ENCODE measurements at places on chromosomes 5 and 9.

DNA sequence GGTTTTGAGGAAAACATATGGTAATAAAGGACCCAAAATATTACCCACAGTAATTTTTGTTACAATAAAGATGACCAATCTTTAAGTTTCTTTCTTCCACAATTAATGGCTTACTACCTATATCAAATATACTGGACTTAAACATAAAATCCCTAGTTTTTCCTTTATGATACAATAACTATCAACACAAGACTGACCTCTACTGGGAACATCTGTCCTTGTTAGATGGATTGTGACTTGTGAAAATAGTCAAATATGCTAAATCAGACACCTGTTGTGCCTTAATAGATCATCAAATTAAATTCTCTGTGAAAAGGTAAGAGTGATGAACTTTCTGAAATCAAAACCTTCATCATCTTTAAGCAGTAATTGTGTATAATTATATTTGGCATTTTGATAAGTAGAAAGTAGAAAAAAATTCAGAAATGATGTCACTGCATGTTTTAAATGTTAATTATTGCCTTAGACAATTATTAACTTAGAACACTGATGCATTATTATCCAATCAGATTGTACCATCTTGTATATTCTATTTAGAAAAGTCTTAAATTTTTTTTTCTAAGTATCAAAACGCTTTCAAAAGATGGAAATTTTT lies 113.6 kb downstream of the DEPDC1B start:
- no peak for DNase-seq

DNA sequence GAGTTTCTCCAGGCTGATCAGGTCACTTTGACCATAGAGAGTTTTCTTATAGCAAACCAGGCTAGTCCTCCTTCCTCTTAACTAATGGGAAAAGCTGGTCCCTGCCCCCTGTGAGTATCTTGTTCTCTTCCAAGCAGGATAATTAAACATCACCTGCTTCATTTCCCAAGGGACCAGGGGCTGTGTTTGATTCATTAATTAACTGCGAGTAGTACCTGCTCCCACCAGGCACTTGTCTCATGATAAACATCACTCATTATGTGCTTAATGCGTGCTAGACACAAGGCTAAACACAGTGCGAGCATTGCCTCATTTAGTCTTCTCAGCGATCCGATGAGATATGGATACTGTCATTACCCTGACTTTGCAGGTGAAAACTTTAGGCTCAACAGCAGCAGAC lies 1.7 kb upstream of the FAM163B start:
- no peak for DNase-seq

GRCh38 chr5:171688696-171689495 lies 96.7 kb upstream of the SMIM23 start:
- DNase-seq: no peak

DNA sequence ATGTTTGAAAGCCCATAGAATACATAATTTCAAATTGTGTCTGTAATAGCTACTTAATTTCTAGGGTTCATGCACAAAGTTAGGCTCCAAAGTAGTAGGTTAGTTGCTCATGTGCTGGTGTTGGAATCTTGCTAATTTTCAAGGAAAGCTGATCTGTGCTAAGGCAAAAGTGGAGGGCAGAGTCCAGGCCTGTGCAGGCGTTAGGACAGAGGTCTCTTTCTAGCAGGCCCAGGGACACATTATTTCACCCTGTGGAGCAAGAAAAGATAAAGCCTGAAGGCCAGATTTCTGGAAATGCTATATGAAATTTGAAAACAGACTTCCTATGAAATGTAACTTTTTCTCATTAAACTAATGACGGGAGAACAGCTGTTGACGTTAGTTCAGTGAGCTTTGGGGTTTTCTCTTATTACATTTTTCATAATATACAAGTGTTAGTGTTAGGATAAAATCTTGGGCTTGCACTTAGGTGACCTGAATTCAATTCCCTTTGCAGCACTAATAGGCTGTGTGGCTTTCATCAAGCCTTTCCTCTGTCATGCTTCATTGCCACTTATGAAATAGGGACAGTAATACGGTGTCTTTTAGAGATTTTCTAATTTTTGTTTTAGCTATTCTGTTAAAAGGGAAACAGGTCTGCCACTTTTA lies 196.7 kb upstream of the HAPLN1 start:
- DNase-seq: no peak

- no peak for DNase-seq
Measured at GRCh38 chr9:121296213-121297127, 28.5 kb downstream of the GSN start.

DNA sequence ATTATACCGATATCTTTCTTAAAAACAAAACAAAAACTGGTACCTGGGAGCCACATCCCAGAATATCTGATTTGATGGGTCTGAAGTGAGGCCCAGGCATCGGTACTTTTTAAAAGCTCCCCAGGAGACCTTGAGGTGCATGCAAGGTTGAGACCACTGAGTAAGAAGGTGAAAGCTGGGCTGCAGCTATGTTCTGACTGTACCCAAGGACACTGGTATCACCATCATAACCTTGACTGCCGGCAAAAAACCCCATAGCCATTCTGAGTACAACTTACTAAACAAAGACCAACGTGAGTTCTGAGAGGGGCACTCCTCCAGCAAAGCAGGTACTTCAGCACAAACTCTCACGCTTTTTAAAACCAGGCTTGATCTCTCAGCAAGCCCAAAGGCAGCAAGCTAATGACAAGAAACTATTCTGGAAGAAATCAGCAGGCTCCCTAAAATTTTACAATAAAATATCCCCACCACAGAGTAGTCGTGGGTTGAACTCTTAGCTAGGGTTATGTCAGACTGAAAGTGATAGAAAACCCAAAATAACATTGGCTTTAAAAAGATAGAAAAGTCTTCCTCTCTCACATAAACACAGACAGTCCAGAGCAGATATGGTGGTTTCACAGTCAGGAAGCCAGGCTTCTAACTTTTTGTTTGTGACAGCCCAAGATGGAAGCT lies 263.9 kb downstream of the SAXO1 start:
- no peak for DNase-seq

DNA sequence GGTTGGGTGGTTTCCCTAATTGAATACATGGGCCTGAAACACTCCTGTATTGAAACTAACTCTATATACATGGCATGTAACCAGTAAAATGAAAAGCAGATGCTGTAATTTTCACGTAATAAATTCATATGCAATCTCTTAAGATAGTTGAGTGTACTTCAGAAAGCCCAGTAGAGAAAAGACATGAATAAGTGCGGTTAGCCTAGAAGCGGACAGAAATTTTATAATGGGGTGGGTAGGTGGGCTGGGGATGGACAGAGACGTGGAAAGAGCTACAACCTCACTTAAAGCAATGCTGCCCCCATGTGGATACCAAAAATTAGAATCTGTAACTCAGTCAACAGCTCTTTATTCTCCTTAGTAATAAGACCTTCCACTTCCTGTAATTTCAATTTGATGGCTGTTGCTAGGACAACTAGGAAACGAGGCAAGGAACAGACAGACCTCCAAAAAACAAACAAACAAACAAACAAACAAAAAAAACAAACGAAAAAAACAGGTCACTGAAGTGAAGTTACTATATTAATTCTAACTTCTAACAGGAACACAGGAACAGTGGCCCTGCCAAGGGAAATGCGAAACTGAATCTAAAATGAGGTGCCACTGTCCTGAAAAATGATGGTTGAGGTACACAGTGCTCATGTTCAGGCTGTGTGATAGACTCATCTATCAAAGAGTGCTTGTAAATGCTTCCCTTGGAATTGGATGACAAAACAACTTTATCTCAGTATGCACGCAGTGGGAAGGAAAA lies 103.4 kb upstream of the GNA14 start:
- DNase-seq: no peak

DNA sequence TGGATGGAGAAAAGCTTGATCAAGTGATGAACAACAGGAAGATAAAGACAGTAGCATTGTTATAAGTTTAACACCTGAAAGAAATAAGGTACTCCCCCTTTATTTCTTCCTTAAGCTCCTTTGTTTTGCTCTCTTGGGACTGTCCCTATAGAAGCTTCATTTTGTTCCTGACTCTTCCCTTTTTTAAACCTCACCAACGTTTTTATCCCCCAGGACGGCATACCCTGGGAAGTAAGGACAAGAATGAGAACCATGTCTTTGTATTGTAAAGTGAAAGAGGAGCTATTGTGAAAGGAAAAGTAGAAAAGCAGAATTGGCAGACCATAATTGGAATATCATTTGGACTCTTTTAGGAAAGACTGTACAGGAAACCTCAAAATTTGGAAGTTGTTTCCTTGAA lies 1368.6 kb upstream of the C9orf72 start:
- DNase-seq: no peak

DNA sequence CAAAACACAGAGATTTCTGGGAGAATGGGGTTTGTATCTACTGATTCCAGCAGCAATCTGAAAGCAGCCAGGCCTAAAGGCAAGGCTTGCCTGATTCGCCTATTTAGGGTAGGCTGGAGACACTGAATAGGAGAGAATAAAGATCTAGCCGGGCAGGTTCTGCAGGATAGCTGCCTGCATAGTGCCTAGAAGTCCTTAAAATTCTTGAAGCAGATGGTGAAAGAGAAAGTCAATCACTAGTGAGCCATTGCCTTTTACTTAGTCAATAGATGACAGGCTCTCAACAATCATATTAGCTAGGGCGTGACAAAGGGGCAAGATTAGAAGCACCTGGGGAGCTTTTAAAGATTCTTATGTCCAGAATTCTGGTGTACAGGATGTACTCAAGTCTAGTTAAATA lies 522.7 kb downstream of the HTR1A start:
- no peak for DNase-seq

DNA sequence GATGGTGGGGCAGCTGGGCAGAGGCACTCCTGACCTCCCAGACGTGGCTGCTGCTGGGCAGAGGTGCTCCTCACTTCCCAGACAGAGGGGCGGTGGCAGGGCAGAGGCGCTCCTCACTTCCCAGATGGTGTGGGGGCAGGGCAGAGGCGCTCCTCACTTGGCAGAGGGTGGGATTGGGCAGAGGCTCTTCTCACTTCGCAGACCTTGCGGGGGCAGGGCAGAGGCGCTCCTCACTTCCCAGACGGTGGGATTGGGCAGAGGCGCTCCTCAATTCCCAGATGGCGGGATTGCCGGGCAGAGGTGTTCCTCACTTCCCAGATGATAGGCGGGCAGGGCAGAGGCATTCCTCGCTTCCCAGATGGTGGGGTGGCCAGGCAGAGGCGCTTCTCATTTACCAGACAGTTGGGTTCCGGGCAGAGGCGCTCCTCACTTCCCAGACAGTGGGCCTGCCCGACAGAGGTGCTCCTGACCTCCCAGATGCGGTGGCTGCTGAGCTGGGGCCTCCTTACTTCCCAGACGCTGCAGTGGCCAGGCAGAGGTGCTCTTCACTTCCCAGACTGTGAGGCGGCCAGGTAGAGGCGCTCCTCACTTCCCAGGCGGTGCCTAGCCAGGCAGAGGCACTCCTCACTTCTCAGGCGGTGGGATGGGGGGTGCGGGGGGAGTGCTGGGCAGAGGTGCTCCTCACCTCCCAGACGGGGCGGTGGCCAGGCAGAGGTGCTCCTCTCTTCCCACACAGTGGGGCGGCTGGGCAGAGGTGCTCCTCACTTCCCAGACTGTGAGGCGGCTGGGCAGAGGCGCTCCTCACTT lies 25.3 kb upstream of the SPATA31E1 start:
- no peak for DNase-seq

DNA sequence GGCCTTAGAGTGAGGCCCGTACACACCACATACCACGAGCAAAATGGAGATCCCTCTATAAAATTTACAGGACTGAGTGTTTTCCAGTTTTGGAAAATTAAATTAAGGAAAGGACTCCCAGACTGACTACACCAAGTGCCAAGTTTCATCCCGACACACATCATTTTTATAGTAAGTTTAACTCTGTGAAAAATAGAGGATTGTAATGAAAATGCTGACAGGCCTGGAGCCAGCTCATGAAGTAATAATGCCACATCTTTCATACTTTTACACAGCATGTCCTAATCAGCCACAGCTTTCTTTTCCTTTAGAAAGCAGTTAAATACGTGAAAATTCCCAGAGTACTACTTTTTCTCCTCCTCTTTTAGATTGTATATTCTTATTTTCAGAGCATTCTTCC lies 169.2 kb downstream of the SAXO1 start:
- DNase-seq: no peak

DNA sequence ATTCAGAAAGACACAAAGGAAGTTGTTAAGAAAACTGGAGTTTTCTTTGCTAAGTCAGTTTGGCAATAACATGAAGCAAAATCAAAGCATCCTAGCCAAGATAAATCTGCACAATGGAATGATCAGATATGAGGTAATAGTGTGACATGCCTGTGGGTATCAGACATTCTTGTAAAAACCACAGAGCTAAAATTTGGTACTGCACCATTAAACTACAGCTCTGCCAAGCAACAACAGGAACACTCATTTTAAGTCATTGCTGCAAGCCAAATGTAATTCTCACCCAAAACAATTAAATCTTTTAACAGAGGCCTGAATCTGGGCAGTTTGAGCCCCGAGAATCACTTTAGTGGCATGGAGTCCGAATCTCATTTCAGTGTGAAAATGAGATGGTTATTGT lies 96.6 kb downstream of the VCAN start:
- DNase-seq: no peak

- DNase-seq: no peak
Measured at GRCh38 chr9:6471231-6471850, 58.3 kb downstream of the UHRF2 start.

DNA sequence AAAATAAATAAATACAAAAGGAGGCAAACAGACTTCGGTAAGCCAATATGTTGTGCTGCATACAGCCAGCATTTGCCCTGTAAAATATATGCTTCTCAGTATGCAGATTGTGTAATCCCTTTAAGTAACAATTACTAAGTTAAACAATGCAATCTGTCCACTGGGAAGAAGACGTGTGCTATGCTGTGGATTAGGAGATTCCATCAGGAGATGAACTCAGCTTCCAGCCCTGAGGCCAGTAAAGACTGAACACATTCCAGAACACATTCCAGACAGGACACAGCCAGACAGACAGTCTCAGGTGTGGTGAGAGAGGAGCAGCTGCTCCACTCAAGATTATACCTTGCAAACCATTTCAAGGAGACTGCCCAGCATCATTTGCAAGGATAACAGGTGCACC lies 97.8 kb downstream of the MPDZ start:
- DNase-seq: no peak

Measured in stimulated activated CD8-positive, alpha-beta memory T cell treated with anti-CD3 and anti-CD28 coated beads, Interleukin-4, amount 100 ng/mL, for 24 hours (primary cell).